ENCODE measurements at places on chromosomes 4 and X.

GRCh38 chr4:92522356-92522755 lies 218.6 kb downstream of the GRID2 start:
- DNase-seq = no peak

DNA sequence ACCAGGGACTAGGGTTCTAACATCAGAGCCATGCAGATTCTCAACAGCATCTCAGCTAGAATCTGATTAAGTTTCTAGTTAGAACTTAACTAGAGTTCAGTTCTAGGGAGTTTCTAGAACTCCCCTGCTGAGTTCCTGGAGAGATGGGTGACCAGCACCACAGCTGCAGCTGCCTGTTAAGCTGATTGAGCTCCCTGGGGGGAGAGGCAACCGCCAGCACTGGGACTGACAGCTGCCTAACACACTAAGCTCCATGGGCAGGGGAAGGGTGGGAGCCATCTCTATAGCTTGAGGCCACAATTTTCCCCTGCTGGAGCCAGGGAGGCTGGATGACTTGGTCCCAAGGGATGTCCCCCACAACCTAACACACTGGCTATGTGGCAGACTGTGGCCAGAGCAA lies 84.2 kb downstream of the CHIC1 start:
- DNase-seq = no peak

DNA sequence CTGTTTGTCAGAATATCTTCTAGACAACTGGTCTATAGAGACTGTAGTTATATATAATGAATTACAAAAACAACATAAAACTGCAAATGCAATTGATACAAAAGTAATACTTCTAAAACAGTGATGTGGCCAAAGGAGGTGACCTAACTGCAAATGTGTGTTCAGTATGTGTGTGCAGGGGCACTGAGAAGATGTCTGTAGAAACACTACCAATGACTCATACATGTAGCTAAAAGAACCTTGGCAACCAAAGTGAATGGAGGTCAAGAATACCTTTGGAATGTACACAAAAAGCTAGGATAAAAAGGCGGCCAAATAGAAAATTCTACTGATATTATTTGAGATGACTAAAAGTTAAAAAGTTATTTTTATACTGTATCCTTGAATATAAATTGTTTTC lies 261.8 kb downstream of the CAMK2D start:
- no peak for DNase-seq

GRCh38 chrX:9327747-9328145 lies 137.1 kb upstream of the TBL1X start:
- DNase-seq = no peak

DNA sequence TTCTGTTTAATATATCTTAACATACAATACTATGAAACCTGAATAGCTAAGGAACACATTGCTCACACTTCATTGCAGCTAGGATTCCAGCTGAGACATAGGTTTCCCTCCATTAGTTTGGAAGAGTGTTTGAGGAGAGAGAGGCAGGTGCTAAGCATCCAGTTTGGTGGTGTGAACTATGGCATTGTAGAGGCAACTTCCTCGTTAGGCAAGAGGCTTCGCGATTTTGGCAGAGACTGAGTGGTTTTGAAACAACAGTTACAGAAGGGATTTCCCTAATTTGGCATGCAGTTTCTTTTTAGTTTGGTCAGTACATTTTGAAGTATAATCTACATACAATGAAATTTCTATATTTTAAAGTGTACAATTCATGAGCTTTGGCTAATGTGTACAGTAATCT lies 117.1 kb upstream of the BMP3 start:
- DNase-seq = no peak

DNA sequence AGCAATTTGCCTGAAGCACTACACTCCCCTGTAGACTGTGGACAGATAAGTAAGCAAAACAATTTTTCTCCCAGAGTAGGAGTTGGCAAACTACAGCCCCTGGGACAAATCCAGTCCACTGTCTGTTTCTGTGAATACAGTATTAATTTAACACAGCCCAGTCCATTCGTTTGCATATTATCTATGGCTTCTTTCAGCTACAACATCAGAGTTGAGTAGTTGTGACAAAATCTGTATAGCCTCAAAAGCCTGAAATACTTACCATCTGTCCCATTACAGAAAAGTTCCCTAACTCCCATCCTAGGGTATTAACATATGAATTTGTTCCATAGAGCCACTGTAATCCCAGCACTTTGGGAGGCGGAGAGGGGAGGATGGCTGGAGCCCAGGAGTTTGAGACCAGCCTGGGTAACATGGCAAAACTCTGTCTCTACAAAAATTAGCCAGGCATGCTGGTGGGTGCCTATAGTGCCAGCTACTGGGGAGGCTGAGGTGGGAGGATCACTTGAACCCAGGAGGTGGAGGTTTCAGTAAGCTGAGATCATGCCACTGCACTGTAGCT lies 53.0 kb downstream of the AMELX start:
- no peak for DNase-seq

DNA sequence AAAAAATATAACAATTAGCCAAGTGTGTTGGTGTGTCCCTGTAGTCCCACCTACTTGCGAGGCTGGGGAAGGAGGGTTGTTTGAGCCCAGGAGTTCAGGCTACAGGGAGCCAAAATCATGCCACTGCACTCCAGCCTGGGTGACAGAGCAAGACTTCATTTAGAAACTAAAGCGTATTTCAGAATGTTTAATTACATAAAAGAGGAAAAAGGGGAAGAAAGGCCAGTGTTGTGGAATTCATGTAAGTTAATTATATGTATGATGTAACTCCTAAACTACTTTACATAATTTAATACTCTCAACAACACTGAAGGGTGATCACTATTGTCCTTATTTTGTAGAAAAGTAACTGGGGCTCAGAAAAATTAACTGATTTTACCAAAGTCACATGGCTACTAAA lies 67.2 kb upstream of the HOPX start:
- DNase-seq = no peak

DNA sequence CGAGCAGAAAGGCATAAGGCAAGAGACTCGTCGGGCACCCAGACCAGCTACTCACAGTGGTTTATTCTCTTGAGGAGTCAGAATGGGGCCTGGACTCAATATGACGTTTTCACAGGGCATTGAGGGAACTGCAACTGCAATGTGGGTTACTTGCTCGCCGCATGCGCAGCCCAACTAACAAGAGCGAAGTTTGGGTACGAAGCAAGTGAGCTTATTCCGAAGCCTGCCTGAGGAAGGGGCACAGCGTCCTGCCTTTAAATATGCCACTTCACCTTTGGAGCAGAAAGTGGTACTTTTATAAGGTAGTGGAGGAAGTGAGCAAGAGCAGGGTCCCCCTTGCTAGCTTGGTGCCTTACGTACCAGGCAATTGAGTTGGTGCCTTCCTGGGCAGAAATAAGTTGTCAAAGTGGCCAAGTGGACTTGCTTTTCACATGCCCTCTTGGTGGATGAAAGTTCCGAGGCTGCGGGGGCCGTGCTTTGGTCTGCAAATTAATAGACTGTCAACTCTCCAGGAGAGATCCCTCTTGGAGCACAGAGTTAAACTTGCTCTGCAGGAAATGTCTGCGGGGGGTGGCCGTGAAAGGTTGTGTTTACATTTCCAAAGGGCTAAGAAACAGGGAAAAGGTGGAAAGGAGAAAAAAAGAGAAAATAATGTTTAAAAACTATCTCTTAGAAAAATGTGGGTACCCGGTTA lies 480.4 kb downstream of the TRIML1 start:
- DNase-seq = no peak

DNA sequence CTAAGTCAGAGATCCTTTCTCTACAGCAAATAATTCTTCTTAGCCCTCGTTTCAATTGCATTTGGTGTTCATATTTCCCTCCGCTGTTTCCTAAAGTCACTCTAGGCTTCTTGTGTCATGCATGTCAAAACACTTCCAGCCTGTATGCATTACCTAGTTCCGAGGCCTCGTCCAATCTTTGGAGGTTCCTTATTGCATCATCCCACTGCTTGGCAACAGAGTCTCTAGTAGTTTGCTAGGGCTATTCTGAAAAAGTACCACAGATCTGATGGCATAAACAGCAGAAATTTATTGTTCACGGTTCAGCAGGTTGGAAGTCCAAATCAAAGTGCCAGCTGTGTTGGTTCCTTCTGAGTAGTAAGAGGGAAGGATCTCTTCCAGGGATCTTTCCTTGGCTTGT lies 5.9 kb downstream of the H2BW2 start:
- DNase-seq = no peak

DNA sequence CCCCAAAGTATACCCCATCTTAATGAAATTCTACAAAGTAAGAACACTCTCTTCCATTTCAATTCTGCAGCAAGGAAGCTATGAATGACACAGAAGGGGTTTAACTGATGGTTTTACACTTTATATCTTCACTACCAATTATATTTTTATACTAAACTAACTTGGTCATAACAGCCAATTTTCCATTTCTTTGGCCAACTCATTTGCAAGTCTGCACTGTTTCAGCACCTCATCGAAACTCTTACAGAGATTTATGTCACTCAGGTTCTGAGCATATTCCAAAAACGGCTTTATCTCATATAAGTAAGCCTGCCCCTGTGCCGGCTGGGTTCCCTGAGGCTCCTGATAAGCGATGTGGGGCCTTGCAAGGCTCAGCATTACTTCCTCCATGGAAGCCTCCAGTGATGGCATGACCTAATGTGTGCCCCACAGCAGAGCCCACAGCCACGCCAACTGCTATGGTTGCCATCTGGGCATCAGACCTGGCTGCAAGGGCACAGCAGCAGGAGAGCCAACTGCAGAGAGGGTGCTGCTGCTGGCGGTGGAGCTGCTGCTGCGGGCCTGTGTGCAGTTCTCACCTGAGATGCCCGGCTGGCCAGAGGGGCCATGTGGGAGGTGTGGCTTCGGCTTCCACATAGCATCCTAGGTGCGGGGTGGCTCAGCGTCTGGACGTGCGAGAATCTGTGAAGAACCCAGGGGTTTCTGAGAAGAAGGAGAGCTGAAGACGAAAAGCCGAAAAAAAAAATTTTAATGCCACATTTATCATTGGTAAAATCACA lies 13.4 kb upstream of the IBSP start:
- DNase-seq = no peak

DNA sequence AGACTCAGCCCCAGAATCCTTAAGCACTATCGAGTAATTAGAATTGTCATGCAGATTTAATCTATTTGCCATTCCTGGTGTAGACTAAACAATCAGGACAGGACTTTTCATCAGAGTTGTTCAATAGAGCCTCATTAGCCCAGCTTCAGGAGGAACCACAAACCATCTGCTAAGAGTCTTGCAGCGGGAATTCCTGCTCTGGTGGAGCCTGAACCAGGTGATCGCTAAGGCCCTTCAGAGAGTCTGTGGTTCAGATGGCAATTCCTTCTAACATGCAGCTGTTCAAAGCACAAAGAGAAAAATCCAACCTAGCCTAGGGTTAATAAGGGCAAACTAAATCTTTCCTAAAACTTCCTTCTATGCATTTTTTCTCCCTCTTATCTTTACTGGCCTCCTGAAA lies 119.1 kb upstream of the CPEB2 start:
- no peak for DNase-seq

GRCh38 chr4:98555798-98556445 lies 102.5 kb downstream of the TSPAN5 start:
- DNase-seq = no peak

DNA sequence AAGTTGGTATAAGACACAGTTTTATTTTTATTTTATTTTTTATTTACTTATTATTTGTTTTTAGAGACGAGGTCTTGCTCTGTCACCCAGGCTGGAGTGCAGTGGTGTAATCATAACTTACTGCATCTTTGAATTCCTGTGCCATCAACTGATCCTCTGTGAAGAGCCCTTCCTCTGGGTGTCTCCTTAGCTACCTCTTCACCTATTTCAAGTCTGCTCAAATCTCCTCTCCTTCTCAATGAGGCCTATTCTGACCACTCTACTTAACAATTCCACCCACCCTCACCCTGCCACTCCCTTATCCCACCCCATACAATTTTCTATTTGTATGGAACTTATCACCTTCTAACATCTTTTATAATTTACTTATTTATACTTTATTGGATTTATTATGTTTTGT lies 183.4 kb downstream of the PPP3CA start:
- no peak for DNase-seq

DNA sequence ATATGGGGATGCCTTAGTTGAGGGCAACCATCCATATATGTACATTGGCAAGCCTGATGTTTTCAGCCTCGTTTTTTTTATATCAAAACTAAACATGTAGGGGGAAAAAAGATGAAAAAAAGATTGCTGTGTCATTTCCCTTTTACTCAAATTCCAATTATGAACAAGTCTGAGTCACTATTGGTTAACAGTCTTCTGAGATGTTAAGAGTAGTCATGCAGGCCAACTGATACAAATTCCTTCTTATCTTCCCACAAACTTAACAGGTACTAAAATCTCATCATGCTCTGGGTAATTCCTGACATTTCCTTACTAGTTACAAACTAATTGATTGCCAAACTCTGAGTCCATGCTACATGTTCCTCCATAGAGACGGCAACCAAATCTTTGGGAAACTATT lies 222.1 kb downstream of the FRMPD4 start:
- DNase-seq = no peak

GRCh38 chr4:96936886-96937285 lies 1097.0 kb downstream of the PDHA2 start:
- no peak for DNase-seq

DNA sequence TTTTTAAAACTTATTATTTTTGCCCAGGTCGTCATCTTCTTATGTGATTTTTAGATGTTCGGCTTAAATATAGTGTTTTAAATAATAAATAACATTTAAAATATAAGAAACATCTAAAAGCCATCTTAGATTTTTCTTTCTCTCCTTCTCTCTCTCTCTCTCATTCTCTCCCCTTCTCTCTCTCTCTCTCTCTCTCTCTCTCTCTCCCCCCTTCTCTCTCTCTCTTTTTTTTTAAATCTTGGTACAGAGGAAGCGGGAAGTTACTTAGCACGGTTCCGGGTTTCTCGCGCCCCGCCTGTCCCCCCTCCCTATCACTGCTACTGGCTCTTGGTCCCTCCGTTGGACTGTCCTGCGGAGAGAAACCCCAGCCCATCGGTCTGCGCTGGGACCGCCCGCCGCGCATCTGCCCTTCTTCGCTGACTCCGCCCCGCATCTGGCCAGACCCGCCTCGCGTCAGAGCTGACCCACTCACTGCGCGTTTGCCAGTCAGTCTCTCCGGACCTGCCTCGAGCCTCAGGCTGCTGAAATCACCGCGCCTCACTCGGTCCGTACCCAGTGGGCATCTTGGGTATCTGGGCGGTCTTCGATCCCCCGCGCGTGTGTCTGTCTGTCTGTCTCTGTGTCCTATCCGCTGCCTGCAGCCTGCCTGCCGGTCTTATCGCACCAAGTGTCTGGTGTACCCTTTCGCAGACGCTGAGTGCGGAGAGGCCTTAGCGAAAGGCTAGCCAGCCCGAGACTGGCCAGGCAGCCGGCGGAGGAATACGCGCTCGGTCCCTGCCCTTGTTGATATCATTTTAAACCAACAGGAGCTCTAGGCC lies at the start of gene PABPC5:
TSS of gene PABPC5 (plus strand) at position 489 of the 818 bp plus-strand sequence. CDS start 739 bp downstream, outside the sequence.
- no peak for DNase-seq

DNA sequence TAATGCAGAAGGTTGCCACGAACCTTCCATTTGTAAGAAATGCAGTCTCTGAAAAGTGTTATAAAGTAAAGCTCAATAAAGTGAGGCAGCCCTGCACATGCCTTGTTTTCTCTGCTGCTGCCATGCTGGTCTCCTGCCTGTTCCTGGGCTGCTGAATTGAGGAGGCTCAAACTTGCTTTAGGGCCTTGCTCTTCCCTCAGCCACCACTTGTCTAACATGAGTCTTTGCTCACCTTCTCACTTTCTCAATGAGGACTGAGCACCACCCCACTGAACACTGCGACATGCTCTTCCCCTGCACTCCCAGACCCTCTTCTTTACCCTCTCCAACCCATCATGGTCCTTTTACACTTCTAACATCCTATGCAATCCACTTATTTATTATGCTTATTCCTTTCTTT lies 25.2 kb upstream of the MFAP3L start:
- DNase-seq = no peak

- no peak for DNase-seq
These were observed 248.3 kb upstream of the GATB start for GRCh38 chr4:152009031-152009670.

- DNase-seq = no peak
These were observed 33.9 kb downstream of the VSIG4 start for GRCh38 chrX:66005830-66006449.
